ENCODE measurements at places on chromosomes 7 and 10.
A peak's percentile ranks its signal among the peaks of the same experiment; 100 is the strongest.

DNA sequence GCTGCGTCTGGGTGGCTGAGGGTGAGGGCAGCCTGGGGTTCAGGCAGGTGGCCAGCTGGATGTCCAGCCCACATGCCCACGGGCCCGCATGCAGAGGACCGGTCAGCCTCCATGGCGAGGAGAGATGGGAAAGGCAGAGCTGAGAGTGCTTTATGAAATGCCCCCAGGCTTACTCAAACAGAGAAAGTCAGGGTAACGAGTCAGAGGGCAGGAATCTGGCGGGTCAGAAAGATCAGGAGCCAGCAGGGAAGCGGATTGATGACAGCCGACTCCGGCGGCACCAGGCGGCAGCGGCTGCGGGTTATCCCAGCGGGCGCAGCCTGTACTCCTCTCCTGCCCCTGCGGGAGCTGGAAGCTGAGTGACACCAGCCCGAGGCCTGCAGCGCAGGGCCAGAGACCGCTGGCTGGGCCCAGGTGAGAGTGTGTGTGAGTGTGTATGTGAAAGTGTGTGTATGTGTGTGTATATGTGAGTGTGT is 13.4 kb downstream of the SLC13A4 start:
- no peak for DNase-seq

DNA sequence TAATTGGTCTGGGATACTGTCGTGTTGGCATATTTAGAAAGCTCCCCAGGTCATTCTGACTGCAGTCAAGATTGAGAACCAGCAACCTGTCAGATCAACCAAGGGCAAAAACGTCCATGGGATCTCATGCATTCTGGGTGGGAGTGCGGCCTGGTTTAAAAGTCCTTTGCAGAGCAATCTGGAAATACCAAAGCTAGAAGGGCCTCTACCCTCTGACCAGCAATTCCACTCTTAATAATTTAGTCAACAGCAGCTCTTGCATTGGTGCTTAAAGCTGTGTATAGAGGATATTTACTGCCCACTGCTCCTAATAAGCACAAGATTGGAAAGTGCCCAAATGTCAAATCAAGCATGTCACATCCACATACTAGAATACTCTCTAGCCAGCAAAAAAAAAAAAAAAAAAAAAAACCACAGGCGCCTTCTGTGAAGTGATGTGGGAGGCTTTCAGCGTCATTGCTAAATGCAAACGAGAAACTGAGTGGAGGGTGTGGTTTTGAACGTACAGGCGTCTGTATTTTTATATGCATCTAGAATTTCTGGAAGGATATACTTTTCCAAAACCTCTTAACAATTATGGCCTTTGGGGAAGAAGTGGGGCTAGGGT is 44.8 kb upstream of the HSPA12A start:
- DNase-seq = no peak

DNA sequence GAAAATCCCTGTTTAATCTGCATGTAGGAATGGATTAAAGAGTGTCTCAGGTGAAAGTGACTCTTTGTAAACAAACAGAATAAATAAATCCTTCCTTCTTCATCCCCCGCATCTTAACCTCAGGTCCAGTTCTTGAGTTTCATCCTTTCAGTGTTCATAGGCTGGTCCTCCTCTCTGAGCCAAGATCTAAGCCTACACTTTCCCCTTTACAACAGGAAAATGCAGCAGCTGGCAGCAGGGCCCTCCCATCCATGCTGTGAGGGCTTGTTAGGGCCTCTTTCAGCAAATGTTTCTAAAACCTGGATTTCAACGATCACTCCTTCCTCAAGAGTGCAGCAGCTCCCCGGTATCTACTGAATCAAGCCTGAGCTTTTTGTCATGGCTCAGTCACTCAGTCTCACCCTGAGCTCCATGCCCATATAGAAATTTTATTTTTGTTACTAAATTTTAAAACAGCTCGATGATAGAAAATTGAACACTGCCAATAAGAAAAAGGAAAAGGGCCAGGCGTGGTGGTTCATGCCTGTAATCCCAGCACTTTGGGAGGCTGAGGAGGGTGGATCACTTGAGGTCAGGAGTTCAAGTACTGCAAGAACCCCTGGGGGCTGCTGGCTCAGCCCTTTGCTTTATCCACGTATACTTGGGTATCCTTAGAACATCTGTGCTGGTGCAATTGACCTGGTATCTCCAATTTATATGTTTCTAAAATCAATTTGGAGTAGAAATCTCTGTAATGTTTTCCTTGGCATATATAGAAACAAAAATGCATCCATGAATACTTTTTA is 15.6 kb downstream of the BLNK start:
- DNase-seq = no peak

GRCh38 chr10:96831200-96831866 is 765 bp upstream of the LCOR start:
- DNase-seq = no peak

DNA sequence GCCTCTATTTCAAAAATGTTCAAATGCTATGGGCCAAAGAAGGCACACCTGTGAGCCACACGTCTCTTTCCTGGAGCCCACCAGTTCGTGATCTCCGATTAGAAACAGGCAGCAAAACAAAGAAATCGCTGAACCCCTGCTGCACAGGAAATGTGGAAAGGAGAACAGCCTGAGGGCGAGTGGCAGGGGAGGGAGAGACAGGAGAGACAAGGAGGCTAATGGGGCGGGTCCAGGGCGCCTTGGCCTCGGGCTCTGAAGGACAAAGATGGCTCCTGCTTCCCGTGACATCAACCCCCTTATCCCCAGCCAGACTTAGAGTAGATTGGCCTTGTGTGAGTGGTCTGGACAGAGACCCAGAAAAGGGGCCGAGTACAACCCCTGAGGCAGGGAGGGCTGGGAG is 62.4 kb upstream of the DOCK1 start:
- no peak for DNase-seq

DNA sequence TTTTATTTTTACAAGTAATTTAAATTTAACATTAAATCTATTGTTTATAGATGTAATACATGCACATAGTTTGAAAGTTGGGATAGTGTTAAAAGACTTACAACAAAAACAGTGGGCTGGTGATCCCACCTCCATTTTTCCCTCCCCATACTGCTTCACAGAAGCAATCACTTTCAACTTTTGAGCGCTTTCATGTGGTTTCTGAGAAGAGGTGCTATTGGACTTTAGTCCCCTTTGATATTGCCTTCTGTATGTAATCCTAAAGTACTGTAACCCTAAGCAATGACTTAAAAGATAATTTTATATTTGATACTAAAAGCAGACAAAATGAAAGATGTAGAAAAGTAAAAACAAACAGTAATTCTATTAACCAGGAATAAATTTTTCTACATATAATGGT is 88.1 kb upstream of the FAM171A1 start:
- DNase-seq = no peak

GRCh38 chr10:63003816-63004453 is 129.2 kb upstream of the NRBF2 start:
- no peak for DNase-seq

DNA sequence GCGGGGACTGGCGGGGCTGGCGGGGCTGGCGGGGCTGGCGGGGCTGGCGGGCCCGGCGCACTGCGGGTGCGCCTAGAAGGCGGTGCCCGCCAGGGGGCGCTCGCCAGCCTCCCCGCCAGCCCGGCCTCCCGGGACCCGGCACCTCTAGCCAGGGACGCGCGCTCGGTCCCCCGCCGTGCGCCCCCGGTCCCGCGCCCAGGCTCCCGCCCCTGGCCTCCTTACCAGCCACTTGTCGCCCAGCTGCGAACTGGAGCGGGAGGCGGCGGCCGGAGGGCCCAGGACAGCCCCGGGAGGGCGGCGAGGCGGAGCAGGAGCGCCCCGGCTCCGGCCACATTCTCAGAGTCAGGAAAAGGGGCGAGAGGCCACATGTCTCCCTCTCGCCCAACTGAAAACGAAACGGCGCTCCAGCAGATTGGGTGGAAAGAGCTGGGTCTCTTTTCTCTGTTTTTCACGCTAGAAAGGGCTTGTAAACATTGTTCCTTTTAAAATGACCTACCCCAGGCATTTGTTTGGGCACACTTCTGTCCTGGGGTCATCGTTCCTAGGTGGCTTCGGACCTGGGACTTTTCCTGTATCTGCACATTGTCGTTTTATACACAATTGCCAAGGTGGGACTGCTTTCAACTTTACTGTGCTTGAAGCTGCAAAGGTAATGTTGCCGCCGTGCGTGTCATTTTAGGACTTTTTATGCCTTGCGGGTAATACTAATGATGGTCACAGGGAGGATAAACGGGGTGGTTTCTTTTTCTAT is 378 bp upstream of the PRKCQ start:
- DNase-seq = peak; percentile 84

GRCh38 chr10:24850727-24851296 is 101.6 kb downstream of the PRTFDC1 start:
- no peak for DNase-seq

- no peak for DNase-seq
These were observed 529.5 kb upstream of the PCDH15 start for GRCh38 chr10:55330486-55330885.

GRCh38 chr10:46298477-46299285 is 11.9 kb downstream of the ANTXRL start:
- DNase-seq = no peak

DNA sequence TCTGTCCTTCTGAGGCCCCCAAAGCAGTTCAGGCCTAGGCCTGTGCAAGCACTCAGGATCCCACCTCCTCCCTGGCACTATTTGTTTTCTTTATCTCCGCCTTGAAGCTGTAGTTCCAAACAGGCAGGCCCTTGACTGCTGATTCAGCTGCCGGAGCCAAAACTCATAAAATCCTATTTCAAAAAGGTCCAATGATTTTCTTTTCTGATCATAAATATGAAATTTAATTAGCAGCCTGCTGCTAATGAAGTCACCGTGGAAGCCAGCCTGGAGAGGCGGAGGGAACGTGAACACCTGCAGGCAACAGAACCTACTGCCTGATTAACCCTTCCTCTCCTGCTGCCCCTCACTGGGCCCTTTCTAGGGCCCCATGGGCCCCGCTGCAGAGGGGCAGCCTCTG is 60.1 kb downstream of the CARD11 start:
- no peak for DNase-seq

GRCh38 chr10:50419756-50420155 is 168.4 kb upstream of the ASAH2 start:
- DNase-seq = no peak

- DNase-seq = no peak
These were observed 57.6 kb upstream of the MDFIC start for GRCh38 chr7:114864278-114864677.

DNA sequence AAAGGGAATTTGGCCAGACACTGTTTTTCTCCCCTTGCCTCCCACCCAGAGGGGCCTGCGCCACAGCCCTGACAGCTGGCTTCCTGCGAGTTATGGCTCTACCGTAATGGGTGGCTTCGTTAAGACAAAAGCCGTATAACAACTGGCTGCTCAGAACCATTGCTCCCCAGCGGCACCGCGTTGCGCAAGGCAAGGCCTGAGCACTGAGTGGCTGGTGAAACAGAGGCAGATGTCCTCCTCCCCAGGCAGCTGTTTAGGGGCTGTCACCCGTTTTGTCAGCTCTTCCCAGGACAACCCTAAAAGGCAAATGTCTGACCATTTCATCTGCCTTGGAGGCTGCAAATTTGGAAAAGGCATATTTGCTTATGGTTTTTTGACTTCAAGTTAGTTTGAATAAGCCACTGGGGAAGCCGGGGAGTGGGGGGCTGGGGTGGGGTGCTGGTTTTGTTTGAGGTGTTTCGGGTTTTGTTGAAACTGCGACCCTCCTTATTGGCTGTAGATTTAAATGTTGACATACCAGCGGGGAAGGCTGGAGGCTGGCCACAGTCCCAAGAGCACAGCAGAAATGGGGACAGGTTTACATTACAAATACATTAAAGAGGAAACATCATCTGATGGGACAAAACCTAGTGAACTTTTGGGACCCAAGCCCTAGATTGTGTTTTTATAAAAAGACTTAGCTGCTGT is 681 bp upstream of the SPOCK2 start:
- peak; percentile 57 for DNase-seq

DNA sequence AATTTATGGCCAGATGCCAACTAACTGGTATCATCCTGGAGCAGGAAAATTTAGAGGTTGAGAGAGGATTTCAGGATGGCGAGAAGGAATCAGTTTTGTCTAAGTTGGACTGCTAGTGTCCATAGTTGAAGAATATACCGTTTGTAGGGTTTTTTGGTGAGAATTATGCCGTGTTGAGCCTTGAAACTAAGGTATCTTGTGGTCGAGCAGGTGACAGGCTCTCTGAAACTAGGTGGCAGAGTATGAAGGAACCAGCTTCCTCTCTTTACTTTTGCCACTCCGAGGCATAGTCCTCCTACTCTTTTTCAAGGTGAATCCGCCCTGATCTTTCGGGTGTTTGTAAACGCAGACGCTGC is 9.7 kb downstream of the MDFIC start:
- DNase-seq = peak; percentile 29

GRCh38 chr7:66157060-66157459 is 42.4 kb downstream of the CRCP start:
- no peak for DNase-seq

DNA sequence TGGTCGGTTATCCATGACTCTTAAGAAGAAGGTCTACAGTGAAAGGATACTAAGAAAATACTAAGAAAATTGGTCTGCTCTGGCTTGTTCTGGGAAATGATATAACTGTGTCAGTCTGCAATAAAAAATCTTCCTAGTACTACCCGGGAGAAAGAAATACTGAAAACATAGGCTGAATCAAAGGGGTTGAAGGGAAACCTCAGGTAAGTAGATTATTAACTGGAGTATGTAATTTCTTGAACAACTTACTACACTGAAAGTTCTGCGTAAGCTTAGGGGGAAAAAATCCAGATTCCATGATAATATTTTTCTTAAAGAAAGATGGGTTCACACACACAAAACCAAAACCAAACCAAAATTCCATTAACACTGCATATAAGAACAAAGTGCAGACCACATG is 143.3 kb downstream of the KMT2E start:
- no peak for DNase-seq

DNA sequence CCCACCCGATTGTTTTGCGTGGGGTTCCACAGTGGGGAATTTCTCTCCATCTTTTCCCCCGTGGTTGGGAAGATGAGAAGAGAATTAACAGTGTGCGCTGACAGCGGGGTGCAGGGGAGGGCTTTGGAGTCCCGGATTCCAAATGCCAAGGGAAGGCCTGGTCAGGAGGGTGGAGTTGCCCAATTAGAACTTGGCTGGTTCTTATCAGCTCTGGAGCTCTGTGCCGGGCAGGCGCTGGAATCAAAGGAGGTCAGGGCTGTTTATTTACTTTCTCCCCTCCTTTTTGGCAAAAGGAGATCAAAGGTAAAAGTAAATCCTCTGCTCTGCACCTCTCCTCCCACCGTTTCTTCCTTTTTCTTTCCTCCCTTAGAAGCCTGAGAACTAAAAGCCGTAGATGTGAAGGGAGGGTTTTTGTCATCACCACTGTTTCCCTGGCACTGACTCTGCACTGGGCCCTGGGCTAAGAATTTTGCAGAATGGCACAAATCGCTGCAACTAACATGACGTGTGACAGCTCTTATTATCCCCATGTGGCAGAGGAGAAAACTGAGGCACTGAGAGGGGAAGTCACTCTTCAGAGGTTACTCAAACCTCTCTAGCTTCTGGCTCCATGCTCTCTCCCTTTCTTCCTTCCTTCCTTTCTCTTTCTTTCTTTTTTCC is 95.2 kb upstream of the ZNF716 start:
- DNase-seq = no peak

GRCh38 chr10:52031771-52032170 is 282.3 kb upstream of the DKK1 start:
- no peak for DNase-seq

All from CD4-positive, alpha-beta T cell treated with Interleukin-1 beta for 1 hour (primary cell).